ENCODE measurements at places on chromosomes 1 and 21.
A peak's percentile ranks its signal among the peaks of the same experiment; 100 is the strongest.

- DNase-seq, result no peak
These were observed 44.5 kb downstream of the CD55 start for GRCh38 chr1:207366022-207366421.

DNA sequence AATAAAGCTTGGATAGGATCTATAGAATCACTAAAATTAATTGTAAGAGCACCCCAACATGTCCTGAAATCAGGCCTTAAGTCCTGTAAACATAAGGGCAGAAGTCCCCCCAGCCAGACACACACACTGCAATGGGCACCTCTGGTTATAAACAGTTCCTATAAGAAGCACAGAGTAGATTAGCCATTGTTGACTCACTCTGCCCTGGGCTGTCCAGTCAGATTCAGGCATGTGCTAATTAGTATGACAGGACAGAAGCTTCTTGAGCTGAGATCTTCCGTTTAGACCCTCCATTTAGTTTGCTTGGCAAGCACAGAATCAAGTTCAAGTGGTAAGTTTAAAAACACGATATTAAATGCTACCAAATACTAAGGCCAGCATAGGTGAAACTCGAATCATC lies 11.8 kb upstream of the DENND1B start:
- DNase-seq, result no peak

GRCh38 chr1:37495875-37496274 lies 18.7 kb downstream of the MEAF6 start:
- no peak for DNase-seq

DNA sequence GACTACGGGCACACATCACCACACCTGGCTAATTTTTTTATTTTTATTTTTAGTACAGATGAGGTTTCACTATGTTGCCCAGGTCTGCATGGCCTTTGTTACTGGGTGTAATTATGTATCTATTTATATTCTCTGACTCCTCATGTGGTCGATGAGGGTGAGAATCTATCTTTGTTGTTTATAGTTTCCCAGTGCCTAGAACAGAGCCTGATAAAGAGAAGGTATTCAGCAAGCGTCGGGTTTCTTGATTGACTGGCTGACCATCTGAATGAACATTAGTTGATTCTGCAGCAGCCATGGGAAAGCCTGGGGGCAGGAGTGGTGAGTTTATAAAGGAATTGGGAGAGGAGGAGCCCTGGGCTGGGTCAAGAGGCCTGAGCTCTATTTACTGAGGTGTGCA lies 28.5 kb downstream of the SERINC2 start:
- DNase-seq, result no peak

DNA sequence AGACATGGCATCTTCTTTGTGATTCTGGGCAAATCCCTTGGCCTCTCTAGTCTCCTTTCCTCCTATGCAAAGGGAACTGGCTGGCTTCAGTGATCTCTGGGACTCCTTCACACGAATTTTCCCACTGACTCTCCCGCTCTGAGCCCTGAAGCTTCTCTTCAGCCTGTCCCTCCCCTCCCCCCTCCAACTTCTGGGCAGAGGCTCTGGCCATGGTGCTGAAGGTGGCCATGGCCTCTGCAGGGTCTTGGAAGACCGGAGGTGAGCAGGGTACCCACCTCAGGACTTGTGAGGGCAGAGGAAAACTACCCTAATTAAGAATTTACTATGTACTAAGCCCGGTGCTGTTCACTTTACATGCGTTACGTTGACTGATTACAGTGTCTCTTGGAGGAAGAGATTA lies 29.4 kb upstream of the POU3F1 start:
- no peak for DNase-seq

DNA sequence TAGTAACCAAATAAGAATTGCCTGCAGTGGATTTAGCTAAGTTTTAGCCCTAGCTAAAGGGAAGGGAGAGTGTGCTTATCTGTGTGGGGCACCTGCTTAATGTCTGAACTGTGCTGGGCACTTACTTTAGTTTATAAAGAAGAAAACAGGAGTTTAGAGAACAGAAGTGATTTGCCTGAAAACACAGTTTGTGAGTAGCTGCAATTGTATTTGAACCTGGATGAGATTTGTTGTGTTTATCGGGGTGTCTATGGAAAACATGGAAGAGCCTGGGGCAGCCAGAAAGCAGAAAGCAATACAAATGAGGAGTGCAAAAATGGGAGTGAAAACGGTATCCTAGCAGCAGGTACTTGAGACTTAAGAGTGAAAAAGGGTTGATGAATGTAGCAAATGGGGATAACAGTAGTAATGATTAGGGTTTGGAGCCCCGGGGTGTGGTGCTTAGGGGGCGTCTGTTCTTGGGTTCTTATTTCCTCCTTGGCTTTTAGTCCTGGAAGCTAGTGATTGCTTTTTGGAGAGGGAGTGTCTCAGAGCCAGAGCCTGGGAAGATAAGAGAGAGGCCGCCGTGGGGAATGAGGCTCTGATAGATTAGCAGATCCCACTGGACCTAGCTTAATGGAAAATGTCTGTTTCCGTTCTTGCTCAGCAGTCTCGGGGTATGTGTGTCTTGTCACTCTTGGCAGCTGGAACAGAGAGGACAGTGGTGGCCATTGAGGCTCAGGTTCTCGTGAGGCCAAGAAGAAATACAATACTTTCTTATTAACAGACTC lies 5.6 kb downstream of the PRCC start:
- DNase-seq, result no peak

GRCh38 chr1:111656086-111657017 lies 36.8 kb downstream of the RAP1A start:
- peak; percentile 26 for DNase-seq

DNA sequence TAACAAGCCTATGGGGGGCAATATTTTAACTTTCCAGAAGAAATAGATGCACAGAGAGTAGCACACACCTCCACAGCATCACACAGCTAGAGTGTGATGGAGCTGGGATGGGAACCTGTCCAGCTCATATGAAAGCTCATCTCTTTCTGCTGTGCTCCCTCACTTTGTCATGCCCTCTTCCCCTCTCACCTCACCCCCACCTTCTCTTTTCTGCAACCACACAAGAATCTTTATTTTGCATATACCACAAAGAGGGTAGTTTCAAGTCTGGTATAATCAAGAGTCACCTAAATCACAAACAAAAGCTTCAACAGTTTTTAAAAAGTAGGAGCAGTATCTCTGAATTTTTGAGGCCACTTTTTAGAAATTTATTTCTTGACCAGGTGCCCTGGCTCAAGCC lies 22.6 kb downstream of the FOXD2 start:
- no peak for DNase-seq

DNA sequence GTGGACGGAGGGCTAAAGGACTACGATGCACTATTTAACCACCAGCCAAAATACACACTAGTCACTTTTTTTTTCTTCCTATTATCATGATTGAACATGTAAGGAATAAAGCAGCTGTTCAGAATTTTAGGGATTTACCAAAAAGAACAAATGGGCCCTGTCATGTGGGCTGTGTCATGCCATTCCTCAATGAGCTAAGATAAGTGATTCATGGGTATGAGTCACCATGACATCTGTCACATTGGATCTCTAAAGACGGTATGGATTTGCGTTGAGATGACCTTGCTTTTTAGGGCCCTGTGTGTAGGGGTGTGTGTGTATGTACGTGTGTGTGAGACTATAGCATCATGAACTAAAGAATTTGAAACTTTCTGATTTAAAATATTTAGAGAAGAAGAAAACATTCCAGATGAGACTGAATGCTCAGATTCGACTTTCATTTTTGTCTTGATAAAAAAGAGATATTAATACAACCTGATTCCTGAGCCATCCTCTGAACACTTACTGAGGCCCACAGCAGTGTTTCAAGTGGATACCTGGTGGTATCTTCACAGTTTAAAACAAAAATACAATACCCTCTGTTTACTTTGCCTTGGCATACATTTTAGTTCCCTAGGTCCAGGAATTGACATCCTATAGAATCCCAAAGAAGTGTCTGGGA lies 246.1 kb upstream of the DUSP10 start:
- peak; percentile 48 for DNase-seq

DNA sequence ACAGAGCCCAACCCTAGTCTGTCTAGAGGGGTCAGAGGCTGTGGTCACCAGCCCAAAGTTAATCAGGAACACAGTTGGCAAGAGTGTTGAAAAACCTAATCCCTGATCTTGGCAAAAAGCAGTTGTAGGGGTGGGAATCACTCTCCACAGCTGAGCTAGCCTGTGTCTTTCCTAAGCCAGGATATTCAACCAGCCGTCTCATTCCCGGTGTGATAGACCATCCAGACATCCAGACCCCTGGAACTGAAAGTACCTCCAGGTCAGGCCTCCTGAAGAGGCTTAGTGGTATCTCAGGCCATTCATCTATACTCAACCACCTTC lies 4.9 kb downstream of the LHX9 start:
- DNase-seq, result no peak

- no peak for DNase-seq
These were observed 60.5 kb downstream of the CLIC4 start for GRCh38 chr1:24805534-24806301.

DNA sequence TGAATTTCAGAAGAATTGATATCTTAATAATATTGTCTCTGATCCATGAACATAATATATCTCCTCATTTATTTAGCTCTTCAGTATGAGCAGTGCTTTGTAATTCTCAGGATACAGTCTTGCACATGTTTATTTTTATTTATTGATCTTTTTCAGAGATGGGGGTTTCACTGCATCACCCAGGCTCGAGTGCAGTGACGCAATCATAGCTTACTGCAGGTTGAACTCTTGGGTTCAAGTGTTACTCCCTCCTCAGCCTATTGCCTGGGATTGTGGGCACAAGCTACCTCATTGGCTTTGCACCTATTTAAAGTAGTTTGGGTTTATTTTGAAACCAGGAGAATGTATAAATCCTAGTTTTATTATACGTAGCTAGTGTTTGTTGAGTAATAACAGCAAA lies 4.7 kb downstream of the RPS6KC1 start:
- no peak for DNase-seq

DNA sequence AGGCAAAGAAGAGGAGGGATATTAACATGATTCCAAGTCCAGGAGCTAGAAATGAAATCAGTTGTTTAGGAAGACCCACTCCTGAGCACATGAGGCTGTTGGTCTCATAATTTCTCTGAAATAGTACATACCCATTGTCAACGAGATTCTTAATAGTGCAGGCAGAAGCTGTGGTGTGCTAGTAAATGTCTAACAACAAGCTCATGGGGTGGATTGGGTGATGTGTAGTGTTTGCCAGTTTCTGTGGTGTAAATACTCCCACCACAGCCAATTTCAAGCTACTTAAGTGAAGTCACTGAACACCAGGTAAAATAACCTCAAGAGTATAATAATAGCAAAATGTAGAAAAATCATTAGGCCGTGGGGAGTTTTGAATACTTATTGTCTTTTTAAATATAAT lies 42.0 kb downstream of the SYF2 start:
- DNase-seq, result no peak

GRCh38 chr1:22112554-22112953 lies 30.3 kb downstream of the WNT4 start:
- DNase-seq, result no peak

GRCh38 chr1:226033991-226034390 lies 28.5 kb upstream of the H3-3A start:
- no peak for DNase-seq

DNA sequence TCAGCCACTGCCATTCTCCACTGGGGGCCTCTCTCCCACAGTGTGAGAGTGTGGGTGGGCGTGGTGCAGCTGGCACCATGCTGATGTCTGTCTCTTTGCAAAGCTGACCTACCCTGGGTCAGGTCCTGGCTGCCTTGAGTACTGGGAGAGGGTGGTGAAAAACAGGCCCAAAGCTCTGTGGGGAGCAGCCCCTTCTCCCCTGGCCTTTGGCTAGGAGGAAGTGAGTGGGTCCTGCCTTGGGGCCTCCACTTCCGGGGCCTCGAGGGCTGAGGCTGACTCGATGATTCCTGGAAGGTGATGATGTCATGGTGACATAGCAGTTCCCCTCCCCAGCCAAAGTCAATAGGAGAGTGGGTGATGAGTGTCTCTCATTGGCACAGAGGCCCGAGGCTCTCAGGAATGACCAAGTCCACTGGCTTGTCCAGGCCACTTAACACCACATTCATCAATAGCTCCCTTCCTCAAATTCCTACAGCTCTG lies 53.0 kb downstream of the IER5 start:
- DNase-seq, result no peak

DNA sequence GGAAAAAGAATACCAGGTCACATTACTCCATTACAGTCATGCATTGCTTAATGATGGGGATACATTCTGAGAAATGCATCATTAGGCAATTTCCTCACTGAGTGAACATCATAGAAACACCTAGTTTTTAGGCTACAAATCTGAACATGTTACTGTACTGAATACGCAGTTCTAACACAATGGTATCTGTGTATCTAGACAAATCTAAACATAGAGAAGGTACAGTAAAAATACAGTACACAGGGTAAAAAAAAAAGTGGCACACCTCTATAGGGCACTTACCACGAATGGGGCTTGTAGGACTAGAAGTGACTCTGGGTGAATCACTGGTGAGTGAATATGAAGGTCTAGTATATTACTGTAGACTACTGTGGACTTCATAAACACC lies 115.7 kb downstream of the AKT3 start:
- peak; percentile 64 for DNase-seq

DNA sequence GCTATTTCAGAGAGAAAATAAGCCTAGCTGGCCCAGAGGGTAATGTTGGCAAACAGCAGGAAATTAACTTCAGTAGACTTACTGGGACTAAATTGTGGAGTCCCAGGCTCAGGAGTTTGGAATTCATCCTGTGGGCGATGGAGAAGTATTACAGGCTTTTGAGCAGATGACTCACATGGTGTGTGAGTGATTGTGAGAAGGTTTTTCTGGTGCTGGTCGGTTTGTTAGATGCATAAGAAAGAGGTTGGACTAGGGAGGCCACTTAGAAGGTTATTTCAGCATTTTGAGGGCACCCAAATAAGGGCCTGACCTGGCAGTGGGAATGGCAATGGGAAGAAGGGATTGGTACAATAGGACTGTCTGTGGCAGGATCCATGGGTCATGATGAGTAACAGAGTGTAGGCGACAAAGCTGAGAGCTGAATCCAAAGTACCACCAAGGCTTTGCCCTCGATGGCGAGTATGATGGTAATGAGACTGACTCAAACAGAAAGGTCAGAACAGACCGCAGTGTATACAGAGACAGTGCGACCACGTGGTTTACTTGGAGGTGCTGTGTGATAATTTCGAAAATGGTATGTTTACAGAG lies 69.2 kb upstream of the KIF26B start:
- no peak for DNase-seq

DNA sequence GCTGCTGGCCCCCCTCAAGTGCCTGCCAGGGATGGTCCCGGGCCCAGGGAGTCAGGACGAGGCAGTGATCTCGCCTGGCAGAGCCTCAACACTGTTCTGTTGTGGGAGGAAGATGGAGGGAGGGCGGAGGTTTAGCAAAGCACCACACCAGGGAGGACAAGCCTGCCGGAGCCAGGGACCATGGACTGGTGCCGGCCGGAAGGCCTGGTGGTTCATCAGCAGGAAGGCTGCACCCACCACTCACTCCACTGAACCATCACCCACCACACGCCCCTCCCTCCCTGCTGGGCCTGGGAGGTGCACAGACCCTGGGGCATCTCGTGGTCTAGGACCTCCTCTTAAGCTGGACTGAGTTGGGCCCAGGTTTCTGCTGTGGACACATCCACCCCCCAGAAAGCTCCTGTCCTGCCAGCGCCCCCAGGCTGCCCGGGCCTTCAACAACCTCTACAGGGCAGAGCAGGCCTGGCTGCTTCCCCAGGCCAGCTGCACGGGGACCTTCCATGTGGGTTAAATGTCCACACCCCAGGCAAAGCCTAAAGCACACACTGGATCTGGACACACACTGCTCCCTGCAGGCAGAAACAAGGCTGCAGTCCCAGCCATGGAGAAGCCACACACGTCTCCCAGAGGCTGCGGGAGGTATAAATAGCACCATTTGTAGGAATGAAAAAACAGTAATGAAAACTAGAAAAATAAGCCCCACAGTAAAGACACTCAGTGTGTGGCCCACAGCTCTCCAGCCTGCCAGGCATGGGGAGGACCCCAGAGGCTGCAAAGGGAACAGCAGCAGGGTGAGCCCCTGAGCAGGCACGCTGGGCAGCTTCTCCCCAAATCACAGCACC lies 10.4 kb upstream of the TMEM240 start:
- DNase-seq, result no peak

Data from NCI-H2171 treated with DMSO at 0.1 percent for 48 hours (cell line).